ENCODE measurements at places on chromosomes 3 and 15.

DNA sequence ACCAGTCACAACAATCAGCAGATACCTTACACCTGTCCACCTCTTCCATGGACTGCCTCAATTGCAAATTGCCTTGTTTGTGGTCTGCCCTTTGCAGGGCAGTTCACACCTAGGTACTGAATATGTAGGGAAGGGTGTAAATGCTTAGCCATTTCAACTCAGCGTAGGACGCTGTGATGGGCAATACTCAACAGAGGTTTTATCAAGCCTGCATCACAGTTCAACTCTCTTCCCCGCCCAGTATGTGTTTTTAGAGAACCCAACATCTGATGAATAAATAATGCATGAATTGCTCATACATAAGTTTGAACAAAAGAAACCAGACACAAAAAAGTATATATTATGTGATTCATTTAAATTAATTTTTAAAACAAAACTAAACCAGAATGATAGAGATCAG, 124.4 kb downstream of the P2RY1 start:
- no peak for DNase-seq

- DNase-seq: peak; percentile 6
These were observed 29.5 kb upstream of the ZNF710 start for GRCh38 chr15:89971592-89971997.

DNA sequence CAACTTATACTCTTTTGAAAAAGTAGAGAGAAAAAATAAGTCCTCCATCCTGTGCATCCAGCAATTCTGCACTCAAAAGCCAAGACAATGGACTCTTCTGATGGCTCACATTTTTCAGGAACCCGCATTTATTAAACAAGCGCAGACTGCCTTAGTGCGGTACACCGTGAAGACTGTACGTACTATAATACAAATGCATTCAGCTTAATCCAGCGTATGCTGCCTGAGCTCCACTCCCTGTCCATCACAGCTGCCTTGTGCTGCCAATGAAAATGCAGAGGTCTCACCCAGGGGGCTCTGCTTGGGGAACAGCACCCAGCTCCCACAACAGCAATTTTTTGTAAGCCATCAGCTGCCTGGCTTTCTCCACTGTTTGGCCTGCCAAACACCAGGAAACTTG, 350.9 kb downstream of the ULK4 start:
- no peak for DNase-seq

- DNase-seq: no peak
These were observed 749.0 kb downstream of the PDCD6IP start for GRCh38 chr3:34547297-34547920.

DNA sequence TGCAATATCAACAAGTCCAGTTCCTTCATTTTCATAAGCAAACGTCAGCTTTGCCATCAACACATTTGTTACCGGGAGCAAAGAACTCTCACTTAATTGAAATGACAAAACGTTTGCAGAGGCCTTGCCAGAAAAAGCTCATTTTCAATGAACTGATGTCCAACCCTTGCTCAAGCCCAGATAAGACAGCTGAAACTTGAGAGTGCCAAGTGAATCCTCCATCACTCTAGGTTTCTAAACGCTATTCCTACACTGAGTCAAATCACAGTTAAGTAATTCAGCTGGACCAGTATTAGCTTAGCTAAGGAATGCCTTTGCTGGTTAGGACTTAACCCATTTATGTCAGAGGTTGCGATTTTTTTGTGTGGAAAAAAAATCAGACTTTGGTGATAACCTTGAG, 11.5 kb downstream of the CHSY1 start:
- DNase-seq: no peak

DNA sequence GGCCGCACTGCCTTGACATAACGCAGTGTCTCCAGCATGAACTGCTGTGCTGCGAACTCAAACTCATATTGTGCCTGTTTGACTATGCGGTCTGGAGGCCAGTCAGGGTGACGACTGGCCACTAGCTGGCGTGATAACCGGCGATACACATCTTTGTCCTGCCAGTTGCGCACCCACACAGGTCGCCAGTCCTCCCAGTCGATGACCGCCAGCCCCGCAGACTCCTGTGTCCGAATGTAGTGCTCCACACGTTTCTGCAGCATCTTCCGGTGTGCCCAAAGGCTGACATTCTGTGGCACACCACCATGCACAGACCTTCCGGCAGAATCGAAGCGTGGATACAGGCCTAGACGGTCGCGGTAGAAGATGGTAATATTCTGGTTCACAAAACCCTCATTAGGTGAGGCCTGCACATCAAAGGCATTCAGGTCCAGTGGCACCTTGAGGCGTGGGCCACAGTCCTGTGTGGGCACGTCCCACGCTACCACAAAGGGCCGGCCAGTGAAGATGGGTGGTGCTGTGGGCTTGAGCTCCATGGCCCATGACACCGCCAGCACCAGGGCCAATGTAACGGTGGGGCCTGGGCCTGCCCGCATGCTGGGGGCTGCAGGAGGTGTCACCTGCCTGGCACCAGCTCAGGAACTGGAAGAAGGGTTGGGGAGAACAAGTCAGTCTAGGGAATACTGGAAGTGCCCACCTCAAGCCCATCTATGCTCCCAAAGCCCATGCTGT, 2.5 kb downstream of the HYAL2 start:
- DNase-seq: no peak

- DNase-seq: no peak
These were observed 230.5 kb upstream of the PROK2 start for GRCh38 chr3:72015463-72015862.

DNA sequence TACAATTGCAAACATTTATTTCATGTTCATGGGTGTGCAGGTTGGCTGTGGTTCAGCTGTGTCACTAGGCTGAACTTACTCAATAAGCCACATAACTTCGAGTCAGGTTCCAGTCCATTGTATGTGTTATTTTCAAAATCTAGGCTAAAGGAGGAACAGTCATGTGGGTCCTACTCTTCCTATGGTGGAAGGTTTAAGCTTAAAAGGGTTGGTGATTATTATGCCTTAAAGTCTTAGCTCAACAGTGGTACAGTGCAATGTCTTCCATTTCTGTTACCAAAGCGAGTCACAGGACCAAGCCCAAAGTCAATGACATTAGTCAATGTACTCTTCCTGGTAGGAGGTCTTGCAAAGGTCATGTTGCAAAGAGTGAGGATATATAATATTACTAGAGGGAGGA, 78.2 kb downstream of the ATG7 start:
- no peak for DNase-seq

DNA sequence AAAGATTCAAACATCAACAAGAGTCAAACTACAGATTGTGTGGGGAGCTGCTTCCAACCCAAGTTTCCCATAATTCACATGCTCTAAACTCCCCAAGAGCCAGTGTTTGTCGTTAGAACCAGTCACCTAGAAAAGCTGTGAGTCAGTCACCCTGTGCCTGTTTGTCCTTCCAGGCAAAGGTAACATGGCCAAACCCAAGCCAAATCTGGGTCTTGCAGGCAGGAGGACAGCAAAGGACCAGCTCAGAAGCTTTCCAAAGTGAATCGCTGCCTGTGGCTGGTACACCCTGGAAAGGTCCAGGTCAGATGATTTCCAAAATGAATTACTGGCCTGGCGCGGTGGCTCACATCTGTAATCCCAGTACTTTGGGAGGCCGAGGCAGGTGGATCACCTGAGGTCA, 251.5 kb downstream of the FAM43A start:
- DNase-seq: no peak

- DNase-seq: no peak
These were observed 48.5 kb upstream of the SLC12A8 start for GRCh38 chr3:125261031-125261430.

DNA sequence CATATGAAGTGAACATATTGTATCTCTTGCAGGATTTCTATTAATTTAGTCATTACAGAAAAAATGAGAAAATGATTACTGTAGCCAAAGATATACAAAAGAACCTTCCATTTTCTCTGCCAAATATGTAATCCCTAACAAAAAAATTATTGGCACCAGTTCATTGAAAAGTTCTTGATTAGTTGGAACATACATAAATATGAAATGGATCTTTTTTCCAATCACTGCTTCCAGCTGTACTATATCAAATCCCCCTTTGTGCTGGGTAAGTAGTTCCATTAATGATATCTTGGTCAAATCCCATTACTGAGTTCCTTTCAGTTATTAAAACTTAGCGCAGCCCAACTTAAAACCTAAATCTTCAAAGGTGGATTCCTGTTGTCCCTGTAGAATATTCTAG, 263.8 kb downstream of the SLC9A9 start:
- no peak for DNase-seq

DNA sequence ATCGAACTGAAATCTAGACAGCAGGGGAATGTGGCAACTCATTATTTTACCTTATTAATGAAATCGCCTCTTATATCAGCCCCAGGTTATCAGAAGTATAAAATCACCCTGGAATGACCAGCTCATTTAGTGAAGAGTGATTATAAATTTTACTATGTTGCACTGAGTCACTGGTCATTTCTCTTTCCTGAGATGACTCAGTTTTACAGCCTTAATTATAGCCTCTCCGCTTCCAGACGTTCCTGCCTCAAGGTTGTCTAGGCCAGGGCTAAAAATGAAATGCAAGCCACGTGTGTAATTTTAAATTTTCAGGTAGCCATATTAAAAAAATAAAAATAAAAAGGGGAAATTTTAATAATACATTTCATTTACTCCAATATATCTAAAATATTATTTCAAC, 33.3 kb downstream of the DET1 start:
- DNase-seq: no peak

- no peak for DNase-seq
These were observed 66.7 kb downstream of the TRANK1 start for GRCh38 chr3:36877930-36878685.

DNA sequence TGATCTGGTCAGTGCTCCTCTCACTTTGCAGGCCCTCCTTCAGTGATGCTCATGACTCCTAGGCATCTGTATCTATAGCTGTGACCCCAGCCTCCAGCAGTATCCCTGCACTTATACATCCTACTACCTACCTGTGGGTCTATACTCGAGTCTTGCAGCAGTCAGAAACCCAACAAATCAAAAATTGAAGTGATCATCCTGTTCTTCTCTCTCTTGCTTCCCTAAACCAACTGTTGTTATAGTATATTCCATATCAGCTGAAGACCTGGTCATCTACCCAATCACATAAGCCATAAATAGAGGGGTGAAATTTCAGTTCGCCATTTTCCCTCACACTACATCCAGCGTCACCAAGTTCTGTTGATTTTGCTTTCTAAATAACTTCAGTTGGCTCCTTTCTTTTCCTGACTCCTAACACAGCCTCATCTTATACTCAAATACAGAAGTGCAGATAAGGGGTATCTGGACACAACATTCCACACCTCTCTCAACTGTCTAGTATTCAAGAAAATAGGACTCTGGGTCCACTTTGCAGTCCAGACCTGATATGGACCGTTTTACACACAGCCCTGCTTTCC, 25.9 kb upstream of the SRPRB start:
- DNase-seq: no peak

DNA sequence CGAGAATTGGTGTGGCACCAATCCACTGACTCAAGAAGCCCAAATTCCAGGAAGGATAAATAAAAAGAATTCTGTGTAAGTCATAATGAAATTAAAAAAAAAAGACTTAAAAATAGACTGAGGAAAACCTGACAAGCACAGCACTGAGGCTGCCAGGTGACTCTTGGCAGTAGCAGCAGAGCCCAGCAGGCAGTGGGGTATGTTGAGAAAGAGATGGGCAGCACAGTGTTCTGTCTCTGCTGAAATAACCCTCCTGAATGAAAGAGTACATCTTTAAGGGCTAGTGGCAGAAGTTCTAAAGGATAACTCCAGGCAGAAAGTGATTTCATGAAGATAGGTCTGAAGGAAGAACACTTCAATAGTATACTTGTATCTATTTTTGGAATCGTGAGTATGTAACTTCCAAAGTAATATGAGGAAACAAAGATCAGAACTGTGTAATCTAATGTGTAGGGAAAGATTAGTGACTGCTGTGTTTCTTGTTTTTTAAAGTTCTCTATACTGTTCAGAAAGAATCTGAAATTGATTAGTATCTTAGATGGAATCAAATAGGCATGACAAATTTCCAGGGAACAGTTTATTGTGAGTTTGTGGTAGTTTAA, 75.9 kb downstream of the RAB7A start:
- no peak for DNase-seq

- DNase-seq: no peak
These were observed 12.2 kb upstream of the PSTPIP1 start for GRCh38 chr15:76982756-76983155.

DNA sequence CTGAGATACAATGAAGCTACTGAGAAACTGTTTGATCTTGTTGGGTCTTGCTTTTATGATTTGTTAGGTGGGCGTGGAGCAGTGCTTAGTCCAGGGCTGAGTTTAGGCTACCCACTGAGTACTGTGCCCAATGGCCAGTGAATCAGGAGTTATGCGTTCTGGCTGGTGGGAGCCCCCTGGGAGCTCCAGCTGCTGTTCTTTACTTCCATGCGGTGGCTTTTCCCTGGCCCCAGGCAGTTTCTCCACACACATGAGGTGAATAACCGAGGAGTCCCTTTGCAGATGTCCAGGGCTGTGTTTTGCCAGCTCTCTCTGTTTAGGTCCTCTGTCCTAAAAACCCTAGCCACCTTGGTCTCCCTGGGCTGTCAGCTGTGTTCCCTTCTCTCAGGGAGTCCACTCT, 106.5 kb downstream of the KLF13 start:
- no peak for DNase-seq

DNA sequence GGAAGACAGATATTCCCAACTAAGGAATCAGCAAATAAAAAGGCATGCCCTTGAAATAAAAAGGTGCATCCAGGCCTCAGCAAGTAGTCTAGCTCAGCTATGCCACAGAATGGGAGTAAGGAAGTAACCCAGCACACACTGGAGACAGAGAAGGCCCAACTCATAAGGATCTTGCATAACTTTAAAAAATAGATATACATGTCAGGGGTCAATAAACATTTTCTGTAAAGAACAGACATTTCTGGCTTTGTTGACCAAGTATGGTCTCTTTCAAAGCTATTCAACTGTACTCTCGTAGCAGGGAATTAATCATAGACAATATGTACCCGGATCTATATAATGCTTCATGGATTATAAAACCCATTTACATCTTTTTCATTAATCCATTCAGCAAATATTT, 449.3 kb downstream of the TAFA4 start:
- no peak for DNase-seq

- DNase-seq: no peak
These were observed 321.9 kb upstream of the CCDC54 start for GRCh38 chr3:107055181-107055942.

- no peak for DNase-seq
These were observed 23.9 kb upstream of the SLC25A36 start for GRCh38 chr3:140917772-140918171.

- DNase-seq: no peak
These were observed 1.9 kb downstream of the UBP1 start for GRCh38 chr3:33438284-33438668.

- no peak for DNase-seq
These were observed 14.4 kb downstream of the SNAPC5 start for GRCh38 chr15:66483131-66483566.

GRCh38 chr3:13822042-13822441, 57.8 kb downstream of the WNT7A start:
- DNase-seq: no peak
